Caco-2 (cell line): ENCODE measurements at places on chromosomes 4 and X.

DNA sequence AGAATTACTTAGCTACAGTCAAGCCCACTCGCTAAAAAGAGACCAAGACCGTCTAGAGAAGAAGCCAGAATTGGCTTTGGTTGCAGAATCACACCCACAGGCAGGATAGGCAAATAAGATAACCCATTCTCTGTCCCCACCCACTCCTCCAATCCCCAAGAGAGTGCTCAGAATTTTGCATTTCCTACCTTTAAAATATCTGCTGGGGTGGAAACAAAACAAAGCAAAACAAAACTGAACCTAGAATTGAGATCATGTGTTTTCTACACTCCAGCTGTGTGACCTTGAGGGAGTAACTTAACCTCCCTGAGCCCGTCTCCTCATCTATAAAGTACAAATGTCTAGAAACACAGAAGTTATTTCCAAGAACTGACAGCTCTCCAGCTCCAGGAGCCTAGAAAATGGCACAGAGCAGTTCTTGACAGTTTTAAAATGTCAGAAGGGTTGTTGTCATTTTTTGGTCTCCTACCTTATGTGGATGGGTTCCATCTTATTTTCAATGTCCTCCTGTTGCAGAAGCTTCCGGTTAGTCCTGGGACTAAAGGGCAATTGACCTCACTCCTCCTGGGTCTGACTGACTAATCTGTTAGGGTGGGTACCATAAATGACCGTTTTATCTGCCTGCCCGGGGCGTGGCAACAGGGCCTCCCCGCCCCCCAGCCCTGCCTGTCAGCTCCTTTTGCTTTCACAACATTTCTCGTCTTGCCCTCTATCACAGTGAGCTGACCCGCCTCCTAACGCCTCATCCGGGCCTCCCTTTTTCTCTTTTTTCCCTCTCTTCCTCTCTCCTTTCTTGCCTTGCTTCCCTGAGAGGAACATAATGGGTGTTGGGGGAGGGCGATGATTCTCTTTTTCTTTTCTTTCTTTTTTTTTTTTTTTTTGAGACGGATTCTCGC, 114.0 kb downstream of the RBM47 start:
- DNase-seq: peak; percentile 79

- no peak for DNase-seq
These were observed 161.0 kb upstream of the RASGEF1B start for GRCh38 chr4:81632581-81633299.

DNA sequence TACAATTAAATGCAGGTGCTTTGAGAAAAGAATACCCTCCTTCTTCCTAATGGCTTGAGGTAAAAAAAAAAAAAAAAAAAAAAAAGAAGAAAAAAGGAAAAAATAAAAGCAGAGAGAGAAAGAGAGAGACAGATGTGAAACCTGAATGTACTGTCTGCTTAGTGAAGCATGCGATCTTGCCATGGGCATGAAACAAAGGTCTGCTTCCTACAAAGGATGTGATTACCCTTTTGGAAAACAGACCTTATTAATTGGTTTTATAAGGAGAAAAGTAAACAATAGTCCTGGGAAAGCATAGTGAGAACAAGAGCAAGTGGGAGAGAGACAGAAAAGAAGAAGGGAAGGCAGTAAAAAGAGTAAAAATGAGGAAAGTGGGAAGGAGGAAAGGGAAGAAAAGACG, 526.1 kb upstream of the PABPC4L start:
- no peak for DNase-seq

DNA sequence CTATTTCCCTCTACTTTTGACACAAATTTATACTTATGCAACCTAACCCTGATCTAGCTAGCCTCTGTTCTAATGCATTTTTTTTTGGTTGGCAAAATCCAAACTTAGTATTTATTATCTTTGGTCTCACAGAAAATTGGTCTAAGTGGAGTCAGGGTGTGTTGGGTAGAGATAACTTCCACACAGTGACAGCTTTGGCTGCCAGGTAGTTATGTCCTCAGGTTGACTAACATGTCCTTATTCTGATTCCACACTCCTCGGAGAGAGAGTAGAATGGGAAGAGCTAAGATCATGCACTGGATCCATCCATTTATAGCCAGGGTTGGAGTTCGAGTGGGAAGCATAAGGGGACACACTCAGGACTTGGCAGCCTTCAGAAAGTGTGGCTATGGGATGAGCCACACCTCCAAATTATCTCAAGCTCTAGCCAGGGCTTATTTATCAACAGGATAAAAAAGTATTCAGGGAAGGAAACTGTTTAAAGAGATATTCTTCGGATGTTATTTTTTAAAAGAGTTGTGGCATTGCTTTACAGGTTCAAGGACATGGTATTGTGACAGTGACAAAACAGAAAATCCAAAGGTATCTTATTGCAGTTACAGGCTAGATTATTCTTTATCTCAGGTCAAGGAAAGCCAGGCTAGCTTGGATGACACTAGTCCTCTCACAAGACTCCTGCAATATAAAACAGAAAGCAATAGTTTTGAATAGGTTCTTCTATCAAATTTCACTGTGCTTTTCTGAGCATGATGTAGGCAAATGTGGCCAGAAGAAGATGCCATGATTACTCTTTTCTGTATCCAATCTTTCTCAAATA, 51.5 kb downstream of the NPY1R start:
- DNase-seq: no peak

- DNase-seq: no peak
These were observed 18.0 kb upstream of the TMSB4X start for GRCh38 chrX:12956704-12957534.

DNA sequence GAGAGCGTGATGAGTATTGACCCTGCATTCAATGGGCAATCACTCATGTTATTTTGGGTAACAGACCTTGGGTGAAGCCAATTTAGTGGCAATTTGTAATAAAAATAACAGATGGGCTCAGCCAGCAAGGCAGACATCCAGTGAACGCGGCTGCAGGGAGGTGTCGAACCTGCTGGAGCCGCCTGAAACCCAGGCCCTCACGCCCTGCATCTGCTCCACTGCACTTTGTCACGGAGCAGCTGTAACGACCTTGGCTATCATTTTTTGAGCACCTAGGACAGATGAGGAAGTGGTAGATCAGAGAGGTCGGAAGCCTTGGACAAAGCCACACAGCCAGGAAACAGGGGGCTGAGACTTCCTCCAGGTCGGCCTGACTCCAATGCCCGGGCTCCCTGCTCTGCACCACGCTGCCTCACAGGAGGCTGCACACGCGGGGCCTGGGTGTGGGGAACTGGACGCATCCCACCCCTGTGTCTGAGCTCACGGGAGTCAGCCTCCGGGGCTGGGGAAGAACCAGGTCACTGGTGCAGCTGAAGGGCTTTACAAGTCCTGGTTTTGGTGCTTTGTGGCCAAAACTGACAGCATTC, 19.4 kb downstream of the HMX1 start:
- DNase-seq: no peak

GRCh38 chr4:65023883-65024670, 614.8 kb upstream of the TECRL start:
- no peak for DNase-seq

- no peak for DNase-seq
These were observed 107.8 kb downstream of the GATB start for GRCh38 chr4:151652841-151653547.

- DNase-seq: no peak
These were observed 42.8 kb upstream of the HPF1 start for GRCh38 chr4:169800541-169800940.

DNA sequence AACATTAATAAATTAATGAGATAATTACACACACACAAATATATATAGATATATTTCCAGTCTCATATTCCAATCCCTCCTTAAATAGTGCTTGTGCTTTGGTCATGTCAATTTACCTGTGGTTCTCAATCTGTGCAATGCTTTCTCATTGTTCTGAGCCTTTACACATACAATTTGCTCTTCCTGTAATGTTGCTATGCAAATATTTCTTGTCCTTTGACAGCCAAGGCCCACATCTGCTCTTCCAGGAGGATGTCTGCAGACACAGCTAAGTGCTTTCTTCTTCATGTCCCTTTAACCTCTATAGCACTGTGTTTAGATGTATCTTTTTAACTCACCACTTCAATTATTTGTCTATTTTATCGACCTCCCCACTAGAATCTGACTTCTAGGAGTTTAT, 67.3 kb upstream of the RAPGEF2 start:
- DNase-seq: no peak

DNA sequence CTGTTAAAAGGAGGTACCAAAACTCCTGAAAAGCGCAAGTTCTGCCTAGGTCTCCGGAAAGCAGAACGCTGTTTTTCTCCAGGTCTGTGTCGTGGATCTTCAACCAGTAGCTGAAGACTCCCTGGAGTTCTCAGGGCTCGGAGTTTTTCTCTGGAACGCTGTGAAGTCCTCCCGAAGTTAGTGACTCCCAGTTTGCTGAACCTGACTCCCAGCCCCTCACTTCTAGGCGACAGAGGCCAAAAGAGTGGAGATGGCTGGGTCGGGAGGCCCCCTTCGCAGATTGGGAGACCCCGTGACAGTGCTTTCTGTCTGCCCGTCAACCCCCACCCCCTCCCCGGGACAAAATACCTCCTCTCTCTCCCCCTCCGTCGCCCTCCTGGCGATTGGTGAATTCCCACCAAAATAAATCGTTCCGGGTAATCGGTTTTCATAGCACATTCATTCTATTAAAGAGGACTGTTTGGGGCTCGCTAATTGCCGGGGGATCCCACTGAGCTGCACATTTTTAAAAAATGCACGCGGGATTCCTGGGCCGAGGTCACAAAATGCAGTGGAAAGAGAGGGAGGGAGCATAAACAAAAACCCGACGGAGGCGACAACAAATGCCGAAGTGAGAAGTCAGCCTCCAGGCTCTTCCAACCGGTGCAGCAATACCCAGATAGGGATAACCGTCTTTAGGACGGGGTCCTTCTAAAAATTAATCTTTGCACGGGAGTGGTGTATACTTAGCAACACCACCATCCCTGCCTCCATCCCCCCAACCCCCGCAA, 4.0 kb upstream of the MSX1 start:
- no peak for DNase-seq

DNA sequence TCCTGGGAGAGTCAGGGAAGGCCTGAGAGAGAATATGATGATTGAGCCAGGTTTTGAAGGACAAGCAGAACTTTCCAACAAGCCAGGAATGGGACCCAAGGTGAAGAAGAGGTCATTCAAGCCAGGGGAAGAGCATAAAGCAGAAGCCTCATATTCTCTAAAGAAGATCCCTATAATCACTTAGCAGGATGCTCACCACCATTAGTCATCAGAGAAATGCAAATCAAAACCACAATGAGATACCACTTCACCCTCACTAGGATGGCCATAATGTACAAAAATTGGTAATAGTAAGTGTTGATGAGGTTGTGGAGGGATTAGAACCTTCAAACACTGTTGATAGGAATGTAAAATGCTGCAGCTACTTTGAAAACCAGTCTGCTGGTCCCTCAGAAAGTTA, 20.5 kb upstream of the SUPT20HL1 start:
- no peak for DNase-seq

DNA sequence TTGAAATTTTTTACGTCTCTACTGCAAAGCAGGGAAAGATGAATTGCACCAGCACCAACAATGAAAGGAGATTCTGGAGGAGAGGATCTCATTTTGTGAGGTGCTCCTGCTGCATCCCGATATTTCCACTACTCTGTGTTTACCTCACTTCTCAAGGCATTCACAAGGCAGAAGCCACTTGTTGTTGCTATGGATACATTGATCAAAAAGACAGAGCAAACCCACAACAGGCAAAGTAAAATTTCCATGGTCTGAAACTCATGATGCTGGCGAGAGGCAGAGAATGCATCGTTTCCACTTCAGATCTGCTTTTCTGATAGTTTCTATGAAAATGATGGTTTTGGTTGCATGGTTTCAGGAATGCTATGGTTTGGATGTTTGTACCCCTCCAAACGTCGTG, 323.3 kb downstream of the ASMT start:
- no peak for DNase-seq

DNA sequence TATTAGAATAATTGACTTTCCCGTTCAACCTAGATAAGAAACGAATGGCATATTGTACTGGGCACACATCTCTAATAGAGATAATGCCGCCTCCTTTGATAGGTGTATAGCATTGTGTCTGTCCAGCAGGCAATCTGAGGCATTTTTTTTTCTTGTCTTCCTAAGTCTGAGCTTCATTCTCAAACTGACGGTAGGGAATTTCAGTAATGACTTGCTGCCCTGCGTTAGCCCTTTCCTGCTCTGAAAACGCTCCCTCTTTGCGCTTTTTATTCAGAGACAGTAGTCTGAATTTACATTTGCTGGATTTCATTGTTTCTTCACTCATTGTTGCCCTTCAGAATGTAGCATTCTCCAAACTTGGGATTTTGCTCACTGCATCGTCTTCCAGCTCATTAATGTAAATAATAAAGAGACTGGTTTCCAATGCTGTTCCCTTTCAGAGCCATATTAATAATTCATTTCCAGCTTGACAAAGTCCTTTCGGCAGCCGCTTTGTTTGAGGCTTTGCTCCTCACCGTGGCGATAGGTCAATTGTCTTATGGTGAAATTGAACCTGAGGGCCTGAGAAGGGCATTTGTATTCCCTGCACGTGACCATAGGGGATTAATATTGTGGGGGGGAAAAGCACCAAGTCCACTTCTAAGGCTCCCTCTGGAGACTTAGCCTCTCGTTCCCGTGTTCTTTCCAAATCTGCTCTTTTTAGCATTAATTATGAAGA, 412.1 kb downstream of the SMARCA1 start:
- DNase-seq: no peak

DNA sequence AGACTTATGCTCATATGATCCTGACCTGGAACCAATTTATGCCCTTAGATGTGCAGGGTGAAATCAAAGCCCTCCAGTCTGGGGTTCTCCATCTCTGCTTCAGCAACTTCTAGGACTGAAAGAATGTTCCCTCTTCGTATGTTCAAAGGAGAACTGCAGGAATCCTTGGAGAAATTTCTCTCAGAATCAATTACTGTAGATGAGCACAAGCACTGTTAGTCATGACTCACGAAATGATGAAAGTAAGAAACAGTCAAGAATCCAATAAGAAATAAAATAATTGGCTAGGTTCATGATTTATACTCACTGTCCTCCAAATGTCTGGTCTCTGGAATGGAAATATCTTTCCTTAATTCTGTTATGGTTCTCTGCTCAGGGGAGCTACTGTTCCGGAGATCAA, 348.2 kb downstream of the PDGFC start:
- no peak for DNase-seq

DNA sequence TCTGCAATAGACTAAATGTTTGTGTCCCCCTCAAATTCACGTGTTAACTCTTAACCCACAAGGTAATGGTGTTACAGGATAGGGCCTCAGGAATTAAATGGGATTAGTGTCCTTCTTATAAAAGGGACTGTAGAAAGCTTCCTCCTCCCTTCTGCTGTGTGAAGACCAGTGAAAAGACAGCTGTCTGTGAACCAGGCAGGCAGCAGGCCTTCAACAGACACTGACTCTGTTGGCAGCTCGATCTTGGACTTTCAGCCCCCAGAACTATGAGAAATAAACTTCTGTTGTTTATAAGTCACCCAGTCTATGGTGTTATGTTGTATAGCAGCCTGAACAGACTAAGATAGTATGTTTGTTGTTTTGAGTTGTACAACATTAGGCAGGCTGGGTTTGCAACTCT, 208.1 kb downstream of the GBA3 start:
- no peak for DNase-seq

DNA sequence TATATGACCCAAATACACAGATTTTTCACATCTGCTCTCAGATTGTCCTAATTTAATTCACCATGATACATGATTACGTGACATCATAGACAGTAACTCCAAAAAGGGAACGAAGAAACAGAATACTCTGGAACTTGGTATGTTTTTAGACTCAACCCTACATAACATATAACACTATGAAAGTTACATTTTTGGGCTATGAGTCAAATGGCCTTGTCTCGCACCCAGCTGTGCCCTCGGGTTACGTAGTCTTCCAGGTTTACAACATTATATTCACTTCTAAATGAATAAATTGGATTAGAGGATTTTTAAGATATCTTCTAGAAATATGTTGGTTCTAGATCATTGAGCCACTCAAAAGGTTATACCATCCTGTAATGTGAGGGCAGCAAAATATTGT, 2089.6 kb upstream of the TENM3 start:
- DNase-seq: no peak
